ENCODE measurements at places on chromosomes 6 and 20. TPM values are rescaled to one million over a fixed set of nuclear protein-coding genes. Genes with fewer than 3 reads are reported as not detected.

The POM121L2 gene
- total RNA-seq: not detected

The CLIC5 gene
- total RNA-seq: 1.2 TPM

The FNDC11 gene
- total RNA-seq: 6.1 TPM

The PREP gene
- 33.0 TPM for total RNA-seq

The CYP21A2 gene
- total RNA-seq: under 0.01 TPM

The NKX2-4 gene
- total RNA-seq: not detected

The IPCEF1 gene
- total RNA-seq: 10.6 TPM

The GLP1R gene
- 0.41 TPM for total RNA-seq

The NOX3 gene
- total RNA-seq: not detected

The ULBP3 gene
- total RNA-seq: 11.8 TPM

The SLC17A3 gene
- total RNA-seq: not detected

The CD93 gene
- 10.6 TPM for total RNA-seq

The FAM83D gene
- 2.4 TPM for total RNA-seq

The SLC17A1 gene
- not detected for total RNA-seq

The SEMG1 gene
- total RNA-seq: not detected

The EPHA7 gene
- 65.6 TPM for total RNA-seq

The BPIFB6 gene
- not detected for total RNA-seq

The ENPP1 gene
- total RNA-seq: 0.41 TPM

The FKBP1C gene
- 0.41 TPM for total RNA-seq

The ENPP4 gene
- 37.1 TPM for total RNA-seq

The MEI4 gene
- 0.82 TPM for total RNA-seq

The LRRN4 gene
- total RNA-seq: 0.41 TPM

DNA sequence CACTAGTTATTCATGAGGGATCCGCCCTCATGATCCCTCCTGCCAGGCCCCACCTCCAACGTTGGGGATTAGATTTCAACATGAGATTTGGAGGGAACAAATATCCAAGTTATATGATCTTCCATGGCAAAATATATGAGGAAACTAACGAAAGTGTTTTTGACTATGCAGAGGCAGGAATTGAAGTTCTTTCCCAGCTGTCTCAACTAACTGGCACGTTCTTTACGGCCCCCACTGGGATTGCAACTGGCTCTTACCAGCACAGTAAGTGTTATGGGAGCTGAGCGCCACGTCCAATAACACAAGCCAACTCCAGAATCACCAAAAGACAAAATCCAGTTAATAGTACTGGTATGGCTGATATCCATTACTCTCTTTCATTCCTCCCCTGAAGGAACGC lies 66.6 kb downstream of the ECT2L start:
- no peak for DNase-seq

GRCh38 chr20:17628101-17628841 lies 53.8 kb downstream of the RRBP1 start:
- no peak for DNase-seq

- DNase-seq: no peak
Observed at GRCh38 chr6:49634836-49635218, 1.8 kb downstream of the RHAG start.

GRCh38 chr20:37357481-37358365 lies 11.8 kb downstream of the SRC start:
- DNase-seq: no peak

DNA sequence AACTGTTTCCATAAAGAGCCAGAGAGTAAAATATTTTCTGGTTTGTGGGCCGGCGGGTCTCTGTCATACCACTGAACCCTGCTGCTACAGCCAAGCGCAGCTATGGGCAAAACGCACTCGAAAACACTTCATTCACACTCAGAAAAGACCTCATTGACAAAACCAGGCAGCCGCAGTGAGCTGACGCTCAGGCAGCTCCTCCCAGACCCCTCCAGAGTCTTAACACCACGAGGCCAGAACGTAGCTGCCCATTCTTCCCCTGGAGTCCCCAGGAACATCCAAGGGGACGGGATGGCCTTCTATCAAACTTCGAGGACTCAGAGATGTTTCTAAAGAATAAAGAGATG lies 35.6 kb upstream of the ZBP1 start:
- peak; percentile 7 for DNase-seq

DNA sequence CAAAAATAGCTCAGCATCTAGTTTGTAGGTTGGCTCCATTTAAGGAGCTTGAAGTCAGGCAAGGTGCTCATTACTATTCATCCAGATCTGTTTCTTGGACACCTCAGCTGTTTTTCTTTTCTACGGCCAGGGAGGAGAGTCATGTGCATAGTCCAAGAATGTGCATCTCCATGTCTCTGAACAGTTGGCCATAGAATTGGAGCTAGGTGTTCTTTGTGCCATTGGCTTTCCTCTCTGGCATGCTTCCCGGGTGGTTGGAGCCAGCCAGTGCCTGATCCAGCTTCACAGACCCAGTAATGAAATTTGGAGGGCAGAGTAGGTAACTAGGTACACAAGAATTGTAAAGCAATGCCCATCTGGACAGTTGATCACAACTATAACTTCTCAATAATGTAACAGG lies 21.6 kb downstream of the EYA4 start:
- no peak for DNase-seq

DNA sequence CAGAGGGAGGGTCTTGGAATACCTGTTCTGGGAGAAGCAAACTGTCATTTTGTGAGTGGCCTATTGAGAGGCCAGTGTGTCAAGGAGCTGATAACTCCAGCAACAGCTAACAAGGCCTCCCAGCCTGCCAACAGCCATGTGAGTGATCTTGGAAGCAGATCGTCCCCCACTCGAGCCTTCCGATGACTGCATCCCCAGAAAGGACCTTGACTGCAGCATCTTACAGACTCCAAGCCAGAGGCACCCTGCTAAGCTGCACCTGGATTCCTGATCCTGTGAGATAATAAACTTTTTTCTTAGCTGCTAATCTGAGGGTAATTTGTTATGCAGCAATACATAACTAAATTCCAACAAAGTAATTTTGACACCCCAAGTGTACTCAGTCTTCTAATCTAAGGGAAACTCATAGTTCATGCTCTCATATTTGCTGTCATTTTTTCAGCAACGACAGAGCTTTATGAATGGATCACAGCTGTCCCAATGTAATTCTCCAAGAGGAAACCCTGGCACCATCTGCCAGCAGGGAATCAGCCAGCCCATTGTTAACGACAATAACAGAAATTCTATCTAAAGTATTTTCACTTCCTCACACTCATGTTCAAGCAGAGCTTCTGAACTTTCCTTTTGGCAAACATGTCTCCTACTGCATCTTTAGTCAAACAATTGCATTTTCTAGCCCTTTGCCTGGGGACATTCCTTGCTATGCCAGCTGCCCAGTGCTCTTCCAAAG lies 470.2 kb upstream of the BTBD3 start:
- no peak for DNase-seq

- no peak for DNase-seq
Observed at GRCh38 chr6:82084324-82084920, 163.1 kb downstream of the IBTK start.

DNA sequence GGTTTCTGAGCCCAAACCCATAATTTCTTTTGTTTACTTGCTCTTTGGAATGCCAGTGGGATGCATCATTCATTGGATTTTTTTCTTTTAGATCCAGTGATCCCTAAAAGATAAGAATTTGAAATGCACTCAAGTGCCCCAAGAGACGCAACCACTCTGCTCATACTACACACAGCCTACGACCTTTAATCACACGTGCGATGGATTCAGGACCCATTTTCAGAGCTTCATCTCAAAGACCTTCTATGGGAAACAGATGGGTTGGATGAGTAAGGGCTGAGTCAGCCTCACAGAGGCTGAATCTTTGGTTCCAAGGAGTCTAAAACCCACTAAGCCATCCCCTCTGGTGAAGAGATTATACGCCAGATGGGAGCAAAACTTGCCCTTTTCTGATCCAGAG lies 265.5 kb upstream of the EXOC2 start:
- DNase-seq: no peak

- DNase-seq: no peak
Observed at GRCh38 chr6:6293317-6293716, 27.1 kb downstream of the F13A1 start.

DNA sequence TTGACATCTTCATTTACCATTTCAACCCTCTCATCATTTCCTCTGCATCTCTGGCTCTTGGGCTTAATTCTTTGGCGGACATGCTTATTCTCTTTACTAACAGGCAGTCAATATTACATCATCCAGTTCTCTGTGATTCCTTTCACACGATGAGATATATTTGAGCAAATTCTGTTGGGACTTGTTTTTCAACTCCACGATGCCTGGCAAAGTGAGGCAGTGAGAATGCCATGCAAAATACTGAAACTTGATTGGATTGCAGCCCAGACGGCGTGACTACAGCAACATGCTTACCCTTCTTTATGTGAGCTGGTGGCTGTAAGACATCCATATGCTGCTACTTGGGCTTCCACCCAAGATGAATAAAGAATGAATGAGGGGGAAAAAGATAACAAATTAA lies 101.7 kb upstream of the SPACA1 start:
- DNase-seq: no peak

- no peak for DNase-seq
Observed at GRCh38 chr6:139996253-139996834, 621.9 kb upstream of the CITED2 start.

DNA sequence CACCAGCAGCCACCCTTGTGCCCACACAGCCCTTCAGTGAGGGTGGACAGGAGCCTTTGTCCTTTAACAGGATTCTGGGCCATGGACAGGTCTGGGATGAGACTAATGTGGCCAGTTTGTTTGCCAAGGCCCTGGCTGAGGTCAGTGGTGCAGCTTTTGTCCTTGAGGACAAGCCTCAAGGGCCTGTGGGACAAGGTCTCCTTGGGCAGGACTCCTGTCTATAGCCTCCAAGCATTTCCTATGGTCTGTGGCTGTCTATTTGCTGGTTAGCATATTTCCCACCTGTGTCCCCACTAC lies 44.1 kb downstream of the SUN5 start:
- no peak for DNase-seq

DNA sequence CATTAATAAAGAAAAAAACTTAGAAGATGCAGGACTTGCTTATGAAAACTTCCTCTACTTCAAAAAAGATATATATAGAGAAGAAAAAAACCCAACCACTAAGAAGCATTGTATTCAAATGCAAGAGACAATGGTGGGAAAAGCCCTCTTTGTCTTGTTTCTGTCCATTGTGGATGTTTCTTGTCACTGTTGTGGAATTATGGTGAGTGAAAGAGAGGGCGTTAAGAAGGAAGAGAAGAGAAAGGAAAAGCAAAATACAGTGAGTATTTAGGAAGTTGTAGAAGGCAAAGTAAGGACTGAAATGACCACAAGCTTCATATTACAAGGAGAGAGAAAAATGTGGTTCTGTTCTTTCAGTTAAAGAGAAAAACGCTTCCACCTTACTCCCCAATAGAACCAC lies 14.1 kb upstream of the THBD start:
- DNase-seq: no peak

GRCh38 chr6:5260111-5260620 lies 584 bp downstream of the LYRM4 start:
- DNase-seq: peak; percentile 42

DNA sequence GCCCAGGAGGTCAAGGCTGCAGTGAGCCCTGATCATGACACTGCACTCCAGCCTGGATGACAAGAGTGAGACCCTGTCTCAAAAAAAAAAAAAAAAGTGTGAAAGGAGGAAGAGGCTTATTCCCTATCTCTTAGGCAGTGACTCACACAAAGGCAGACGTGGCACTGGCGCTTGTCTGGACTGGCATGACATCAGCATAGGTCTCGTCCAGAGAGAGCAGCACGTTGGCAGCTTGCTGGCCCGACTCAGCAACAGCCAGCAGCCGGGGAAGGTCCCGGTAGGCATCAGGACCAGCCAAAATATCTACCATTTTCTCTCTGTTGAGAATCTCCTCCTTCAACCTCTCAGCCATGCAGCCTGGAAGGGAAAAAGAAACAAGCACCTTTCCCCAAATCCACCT lies 14.1 kb downstream of the CDK5RAP1 start:
- no peak for DNase-seq

- no peak for DNase-seq
Observed at GRCh38 chr6:38065734-38066305, 246.3 kb downstream of the ZFAND3 start.

DNA sequence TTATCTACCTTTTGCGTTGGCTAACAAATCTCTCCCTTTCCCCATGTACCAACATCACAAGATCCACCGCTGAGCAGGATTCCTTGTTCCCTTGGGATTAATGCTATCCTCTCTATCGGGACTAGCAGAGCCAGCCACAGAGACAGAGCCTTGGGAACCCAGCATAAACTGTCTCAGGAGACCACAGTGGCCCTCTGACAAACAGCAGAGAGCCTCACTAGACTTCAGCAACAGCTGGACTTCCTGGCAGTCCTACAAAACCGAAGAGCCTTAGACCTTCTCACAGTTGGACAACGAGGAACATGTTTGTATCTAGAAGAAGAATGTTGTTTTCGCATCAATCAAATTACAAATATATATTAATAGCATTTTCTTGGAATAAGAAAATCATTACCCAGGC lies 39.6 kb upstream of the POU5F1 start:
- DNase-seq: no peak

- no peak for DNase-seq
Observed at GRCh38 chr6:167441715-167442206, 116.9 kb downstream of the TTLL2 start.

DNA sequence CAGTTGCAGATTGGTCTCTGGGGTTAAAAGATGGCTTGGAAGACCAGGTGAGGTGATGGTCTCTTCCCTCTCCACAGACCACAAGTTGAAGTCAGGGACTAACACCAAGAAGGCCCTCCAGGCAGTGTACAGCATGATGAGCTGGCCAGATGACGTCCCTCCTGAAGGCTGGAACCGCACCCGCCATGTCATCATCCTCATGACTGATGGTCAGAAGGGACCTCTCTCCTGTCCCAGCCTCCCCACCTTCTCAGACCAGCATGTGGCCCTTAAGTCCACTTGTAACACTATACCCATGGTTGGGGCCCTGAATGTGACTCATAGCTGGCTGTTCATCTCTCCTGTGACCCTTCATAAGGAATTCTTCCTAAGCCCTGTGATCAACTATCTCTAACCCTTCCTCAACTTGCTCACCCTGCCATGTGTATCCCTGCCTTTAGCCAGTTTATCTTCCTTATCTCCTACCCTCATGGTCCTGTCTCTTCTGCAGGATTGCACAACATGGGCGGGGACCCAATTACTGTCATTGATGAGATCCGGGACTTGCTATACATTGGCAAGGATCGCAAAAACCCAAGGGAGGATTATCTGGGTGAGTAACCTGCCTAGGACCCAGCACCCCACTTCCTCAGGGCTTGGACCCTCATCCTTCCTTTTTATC lies 3.0 kb downstream of the CFB start:
- no peak for DNase-seq

GRCh38 chr20:25484224-25484846 lies 76.9 kb downstream of the GINS1 start:
- DNase-seq: no peak

DNA sequence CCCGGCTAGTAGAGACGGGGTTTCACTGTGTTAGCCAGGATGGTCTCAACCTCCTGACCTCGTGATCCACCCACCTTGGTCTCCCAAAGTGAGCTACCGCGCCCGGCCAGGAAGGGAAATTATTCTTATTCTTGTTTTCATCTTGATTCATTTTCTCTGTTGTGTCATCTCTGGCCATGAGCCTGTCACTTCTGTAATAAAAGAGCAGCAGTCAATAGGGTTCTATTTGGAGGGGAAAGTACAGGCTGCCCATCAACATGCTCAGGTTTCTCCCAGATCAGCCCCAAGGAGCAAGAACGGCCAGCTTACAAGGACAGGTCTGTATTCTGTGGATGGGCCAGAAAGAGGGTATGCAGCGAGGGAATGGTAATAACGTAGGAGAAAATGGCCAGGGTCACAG lies 345.0 kb downstream of the PREX1 start:
- DNase-seq: no peak

GRCh38 chr6:128952902-128953301 lies 70.0 kb downstream of the LAMA2 start:
- DNase-seq: no peak

- DNase-seq: no peak
Observed at GRCh38 chr6:43814111-43814510, 44.1 kb downstream of the VEGFA start.

GRCh38 chr6:53634184-53634631 lies 31.3 kb downstream of the KLHL31 start:
- no peak for DNase-seq
